ENCODE measurements at places on chromosomes 2 and 18. TPM values are rescaled to one million over a fixed set of nuclear protein-coding genes. Genes with fewer than 3 reads are reported as not detected.

DNA sequence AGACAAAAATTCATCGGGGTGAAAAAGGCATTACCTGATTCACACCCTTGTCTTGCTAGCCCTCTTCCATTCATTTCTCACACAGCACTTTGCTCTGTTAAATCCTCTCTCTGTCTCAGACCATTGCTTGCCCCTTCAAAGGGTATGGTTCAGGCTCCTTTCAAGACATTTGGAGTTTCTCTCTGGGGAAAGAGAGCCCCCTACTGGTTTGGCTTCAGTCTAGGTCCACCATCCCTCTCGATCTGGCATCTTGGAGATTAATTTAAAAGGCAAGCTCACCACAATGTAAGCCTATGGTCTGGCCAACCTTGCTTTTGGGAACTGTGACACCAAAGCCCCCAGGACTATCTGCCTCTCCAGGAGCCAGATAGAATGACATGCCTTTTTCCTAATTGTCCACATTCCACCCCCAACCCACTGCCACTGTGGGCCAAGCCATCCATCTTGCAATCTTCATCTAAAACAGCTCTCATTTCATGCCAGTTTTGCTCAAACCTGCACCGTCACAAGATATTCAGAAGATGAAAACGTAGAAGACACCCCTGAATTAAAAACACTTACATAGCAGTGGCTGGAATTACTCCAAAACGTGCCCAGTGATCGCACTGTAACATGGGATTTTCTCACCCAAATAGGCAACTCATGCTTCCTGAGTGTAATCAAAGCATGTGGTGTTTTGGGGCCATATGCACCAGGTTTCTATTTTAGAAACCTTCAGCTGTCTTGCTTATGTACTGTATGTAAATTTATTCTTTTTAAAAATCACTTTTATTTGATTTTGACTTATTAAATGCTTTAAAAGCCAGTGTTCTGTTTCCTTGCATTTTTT lies 93.9 kb downstream of the FARSB start:
- no peaks in the 10 kb centered on the region for H3K36me3 ChIP-seq
- DNase-seq = no peak
- no peak overlapping the region for H3K4me3 ChIP-seq
- no peak overlapping the region for H3K27ac ChIP-seq
- H3K27me3 ChIP-seq = no peaks in the 10 kb centered on the region
- H3K4me1 ChIP-seq = no peaks in the 10 kb centered on the region

- H3K4me1 ChIP-seq = peaks cover 15% of the 10 kb centered on the region
- H3K36me3 ChIP-seq = no peaks in the 10 kb centered on the region
- no peak overlapping the region for H3K27ac ChIP-seq
- DNase-seq = no peak
These were observed 9.7 kb downstream of the PROKR1 start for GRCh38 chr2:68653034-68653433.

Gene CCNYL1
- total RNA-seq = 20.6 TPM

- peak overlapping the region; percentile 95 for H3K27ac ChIP-seq
- H3K36me3 ChIP-seq = peaks cover 17% of the 10 kb centered on the region
- H3K4me1 ChIP-seq = peaks cover 40% of the 10 kb centered on the region
- H3K4me3 ChIP-seq = no peak overlapping the region
These were observed 1.5 kb upstream of the OST4 start for GRCh38 chr2:27072920-27073319.

DNA sequence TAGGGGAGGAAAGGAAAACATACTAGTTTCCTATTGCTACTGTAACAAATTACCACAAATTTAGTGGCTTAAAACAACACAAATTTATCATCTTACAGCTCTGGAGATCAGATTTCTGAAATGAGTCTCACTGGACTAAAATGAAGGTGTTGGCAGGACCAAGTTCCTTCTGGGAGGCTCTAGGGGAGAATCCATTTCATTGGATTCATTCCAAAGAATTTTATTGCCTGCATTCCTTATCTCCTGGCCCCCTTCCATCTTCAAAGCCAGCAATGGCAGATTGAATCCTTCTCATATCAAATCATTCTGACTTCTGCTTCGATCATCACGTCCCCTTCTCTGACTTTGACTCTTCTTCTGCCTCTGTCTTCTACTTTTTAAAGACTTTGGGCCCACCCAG lies 250.9 kb downstream of the IRS1 start:
- no peak for DNase-seq
- H3K36me3 ChIP-seq = no peaks in the 10 kb centered on the region
- no peaks in the 10 kb centered on the region for H3K27me3 ChIP-seq
- H3K4me1 ChIP-seq = no peaks in the 10 kb centered on the region
- no peak overlapping the region for H3K27ac ChIP-seq
- H3K4me3 ChIP-seq = no peak overlapping the region

DNA sequence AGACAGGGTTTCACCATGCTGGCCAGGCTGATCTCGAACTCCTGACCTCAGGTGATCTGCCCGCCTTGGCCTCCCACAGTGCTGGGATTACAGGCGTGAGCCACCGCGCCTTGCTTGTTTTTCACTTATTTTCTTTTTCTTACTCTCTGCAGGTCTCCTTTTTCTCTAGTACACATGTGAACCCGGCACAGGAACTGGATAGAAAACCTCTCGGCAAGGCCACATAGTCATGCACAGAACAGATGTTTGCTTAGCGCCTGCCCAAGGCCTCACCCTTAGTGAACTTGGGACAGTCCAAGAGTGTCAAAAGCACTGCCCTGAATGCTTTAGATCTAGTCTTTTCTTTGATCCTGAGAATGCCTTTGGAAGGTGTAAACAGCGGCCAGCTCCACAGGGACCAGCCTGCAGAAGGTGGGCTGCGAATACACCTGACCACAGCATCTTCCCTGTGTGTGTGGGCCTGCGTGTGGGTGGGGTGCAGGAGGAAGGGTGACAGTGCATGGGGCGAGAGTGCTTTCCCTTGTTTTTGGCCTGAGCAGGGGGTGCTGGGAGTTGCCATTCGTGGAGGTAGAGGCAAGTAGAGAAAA lies 27.0 kb downstream of the IMPA2 start:
- no peak overlapping the region for H3K4me3 ChIP-seq
- no peaks in the 10 kb centered on the region for H3K4me1 ChIP-seq
- H3K27ac ChIP-seq = no peak overlapping the region
- no peaks in the 10 kb centered on the region for H3K27me3 ChIP-seq

GRCh38 chr18:73684647-73685046 lies 463.0 kb downstream of the FBXO15 start:
- DNase-seq = no peak
- H3K36me3 ChIP-seq = no peaks in the 10 kb centered on the region
- peaks cover 3% of the 10 kb centered on the region for H3K4me1 ChIP-seq
- no peak overlapping the region for H3K4me3 ChIP-seq

Gene EPHA4
- total RNA-seq = 21.0 TPM

- H3K4me1 ChIP-seq = no peaks in the 10 kb centered on the region
- no peak overlapping the region for H3K27ac ChIP-seq
- no peak for DNase-seq
These were observed 37.9 kb downstream of the B4GALT6 start for GRCh38 chr18:31646332-31647126.

GRCh38 chr2:149651229-149651628 lies 63.7 kb upstream of the MMADHC start:
- H3K27ac ChIP-seq = no peak overlapping the region
- no peak overlapping the region for H3K4me3 ChIP-seq
- no peak for DNase-seq
- no peaks in the 10 kb centered on the region for H3K4me1 ChIP-seq
- H3K36me3 ChIP-seq = no peaks in the 10 kb centered on the region

Gene OR6B2
- not detected for total RNA-seq

DNA sequence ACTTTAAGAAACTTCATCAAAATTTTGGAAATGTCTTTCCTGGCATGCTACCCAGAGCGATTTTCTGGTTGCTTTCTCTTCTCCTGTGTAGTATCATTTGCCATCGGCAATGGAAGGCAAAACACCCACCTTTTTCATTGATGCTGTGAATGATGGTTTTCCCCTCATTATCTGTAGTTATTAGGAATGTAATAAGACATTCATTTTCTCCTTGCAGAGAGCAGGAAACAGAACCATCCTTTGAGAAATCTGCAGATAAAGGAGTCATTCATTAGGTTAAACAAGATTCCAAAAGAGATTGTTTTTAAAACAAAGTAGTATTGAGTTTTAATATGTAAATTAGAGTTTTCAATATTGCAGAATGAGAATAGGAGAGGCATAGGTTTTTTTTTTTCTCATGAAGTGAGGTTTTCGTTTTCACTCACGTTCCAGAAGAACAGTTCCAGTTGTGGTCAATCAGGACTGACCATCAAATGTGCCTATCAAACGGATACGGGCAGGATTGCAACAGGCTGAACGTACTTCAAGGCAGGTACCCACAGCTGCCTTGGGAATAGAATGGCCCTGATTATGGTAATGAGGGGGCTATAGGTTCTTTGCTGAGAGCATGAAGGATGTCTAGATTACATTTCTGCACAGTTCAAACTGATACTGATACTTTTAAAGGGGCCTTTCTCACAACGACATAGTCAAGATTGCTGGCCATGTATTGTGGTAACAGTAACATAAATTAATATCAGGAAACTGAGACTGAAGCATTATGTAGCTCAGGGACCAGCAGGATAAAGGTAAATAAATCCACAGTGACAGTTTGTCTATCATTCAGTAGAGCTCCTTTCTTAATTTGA lies 49.8 kb upstream of the PLA2R1 start:
- H3K4me1 ChIP-seq = no peaks in the 10 kb centered on the region
- H3K27me3 ChIP-seq = no peaks in the 10 kb centered on the region
- no peak overlapping the region for H3K4me3 ChIP-seq
- H3K27ac ChIP-seq = no peak overlapping the region

DNA sequence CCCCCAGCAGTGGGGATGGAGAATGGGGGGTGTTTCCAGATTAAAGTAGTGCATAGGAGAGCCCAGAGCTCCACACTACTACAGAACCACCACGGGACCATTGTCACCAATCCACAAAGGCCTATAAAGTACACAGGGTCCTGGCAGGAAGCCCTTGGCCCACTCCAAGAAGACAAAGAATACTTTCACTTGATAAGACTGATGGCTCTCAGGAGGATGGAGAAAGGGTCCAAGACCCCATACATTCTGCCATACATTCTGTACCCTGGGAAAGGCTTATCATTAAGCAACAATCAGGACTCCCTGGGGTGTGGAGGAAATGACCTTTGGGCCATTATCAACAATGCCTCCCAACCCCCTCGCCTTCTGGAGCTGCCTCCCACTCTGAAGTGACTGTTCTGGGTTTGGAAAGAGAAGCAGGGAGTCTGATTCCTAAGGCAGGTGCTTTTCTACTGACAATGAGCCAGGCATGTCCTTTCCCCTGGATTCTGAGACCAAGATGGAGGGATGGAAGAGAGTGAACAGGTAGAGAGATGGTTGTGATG lies 85.4 kb downstream of the XDH start:
- DNase-seq = no peak
- no peaks in the 10 kb centered on the region for H3K27me3 ChIP-seq
- no peak overlapping the region for H3K4me3 ChIP-seq

- no peaks in the 10 kb centered on the region for H3K27me3 ChIP-seq
- no peaks in the 10 kb centered on the region for H3K36me3 ChIP-seq
- no peaks in the 10 kb centered on the region for H3K4me1 ChIP-seq
- H3K4me3 ChIP-seq = no peak overlapping the region
These were observed 86.4 kb downstream of the SKA1 start for GRCh38 chr18:50461251-50461650.

DNA sequence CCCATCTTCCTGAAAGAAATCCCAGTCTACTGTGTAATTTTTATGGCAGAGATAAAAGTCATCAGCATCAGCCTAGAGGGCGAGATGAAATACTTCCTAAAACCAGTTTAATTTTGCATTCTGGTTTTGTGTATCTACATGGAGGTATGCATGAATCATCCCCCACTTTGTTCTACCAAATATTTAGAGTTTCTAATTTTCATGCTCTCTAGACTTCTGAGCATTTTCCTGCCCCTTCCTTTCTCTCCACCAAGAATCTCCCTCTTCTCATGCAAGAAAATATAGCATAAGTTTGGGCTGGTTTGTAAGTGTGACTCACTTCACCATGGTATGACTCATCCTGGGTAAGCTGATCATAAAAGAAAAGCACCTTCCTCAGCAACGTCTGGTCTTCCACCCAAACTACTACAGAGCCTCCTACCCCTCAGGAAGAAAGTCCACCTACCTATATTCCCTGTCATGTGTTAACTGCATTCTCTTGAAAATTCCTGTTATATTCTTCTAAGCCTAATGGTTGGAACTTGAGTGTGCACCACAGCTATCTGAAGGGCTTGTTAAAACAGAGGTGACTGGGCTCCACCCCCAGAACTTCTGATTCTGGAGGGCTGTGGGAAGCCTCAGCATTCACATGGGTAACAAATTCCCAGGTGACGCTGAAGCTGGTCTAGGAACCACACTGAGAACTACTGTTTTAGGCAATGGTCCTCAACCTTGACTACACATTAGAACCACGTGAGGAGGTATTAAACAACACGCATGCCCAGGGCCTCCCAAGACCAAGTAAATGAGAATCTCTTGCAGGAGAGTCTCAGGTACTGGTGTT lies 37.4 kb upstream of the RAPGEF4 start:
- no peak overlapping the region for H3K4me3 ChIP-seq
- no peak overlapping the region for H3K27ac ChIP-seq
- H3K36me3 ChIP-seq = no peaks in the 10 kb centered on the region
- no peaks in the 10 kb centered on the region for H3K4me1 ChIP-seq
- no peak for DNase-seq

DNA sequence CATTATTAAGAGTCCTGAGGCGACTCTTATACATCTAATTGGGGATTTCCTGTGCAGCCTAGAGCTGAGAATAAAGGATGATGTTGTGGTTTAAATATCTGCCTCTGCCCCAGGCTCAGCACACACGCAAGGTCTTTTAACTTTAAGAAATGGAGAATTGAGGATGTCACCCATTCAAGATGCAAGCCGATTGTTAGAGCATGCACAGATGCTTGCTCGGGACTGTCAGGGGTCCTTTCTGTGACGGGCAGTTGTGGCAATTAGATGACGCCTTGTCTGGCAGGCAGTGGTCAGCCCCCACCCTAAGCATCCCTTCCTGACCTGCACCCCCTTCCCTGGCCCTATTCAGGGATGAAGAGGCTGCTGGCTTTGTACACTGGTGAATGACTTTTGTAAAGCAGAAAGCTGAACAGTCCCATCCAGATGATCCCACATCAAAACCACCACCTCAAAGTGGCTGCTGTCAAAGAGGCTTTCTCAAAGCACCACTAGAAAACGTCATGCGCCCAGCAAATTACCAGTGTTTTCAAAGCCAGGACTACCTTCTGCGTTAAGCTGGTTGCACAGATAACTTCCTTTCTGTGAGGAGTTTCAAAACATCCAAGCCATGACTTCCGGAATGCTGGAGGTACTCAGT lies 23.7 kb downstream of the FAM178B start:
- no peak overlapping the region for H3K4me3 ChIP-seq
- peak; percentile 67 for DNase-seq
- peak overlapping the region; percentile 76 for H3K27ac ChIP-seq

DNA sequence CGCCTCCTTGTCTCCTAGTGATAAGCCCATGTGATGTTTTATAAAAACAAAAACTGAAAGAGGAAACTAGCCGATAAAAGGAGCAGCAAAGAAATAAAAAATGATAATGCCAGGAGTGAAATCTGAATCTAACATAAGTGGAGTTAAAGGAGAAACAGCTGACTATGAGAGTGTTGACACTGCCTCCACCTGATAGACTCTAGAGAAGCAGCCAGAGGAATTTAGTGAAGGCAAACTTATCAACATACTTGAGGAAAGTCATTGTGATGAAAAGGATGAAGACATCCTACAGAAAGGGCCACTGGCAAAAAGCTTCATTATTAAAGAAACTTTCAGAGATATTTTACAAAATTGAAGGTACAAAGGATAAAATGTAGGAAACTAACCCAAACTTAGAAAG lies 1.9 kb downstream of the M1AP start:
- DNase-seq = no peak
- no peak overlapping the region for H3K4me3 ChIP-seq
- H3K36me3 ChIP-seq = no peaks in the 10 kb centered on the region
- no peak overlapping the region for H3K27ac ChIP-seq

Gene SERPINB5
- total RNA-seq = not detected

Gene TRIP12
- 224 TPM for total RNA-seq
